Erythroblast (primary cell): ENCODE measurements at places on chromosomes 4 and X.
A peak's percentile ranks its signal among the peaks of the same experiment; 100 is the strongest.

GRCh38 chr4:1579901-1580691, 104.0 kb downstream of the FAM53A start:
- peak; percentile 96 for DNase-seq

GRCh38 chrX:32673193-32673592, 538.2 kb downstream of the DMD start:
- DNase-seq = no peak

- peak; percentile 42 for DNase-seq
Measured at GRCh38 chrX:47191331-47191730, 2.3 kb upstream of the UBA1 start.

- DNase-seq = peak; percentile 47
Measured at GRCh38 chr4:114694770-114695169, 96.2 kb downstream of the UGT8 start.

GRCh38 chr4:8427262-8427661, 13.3 kb downstream of the ACOX3 start:
- DNase-seq = no peak

DNA sequence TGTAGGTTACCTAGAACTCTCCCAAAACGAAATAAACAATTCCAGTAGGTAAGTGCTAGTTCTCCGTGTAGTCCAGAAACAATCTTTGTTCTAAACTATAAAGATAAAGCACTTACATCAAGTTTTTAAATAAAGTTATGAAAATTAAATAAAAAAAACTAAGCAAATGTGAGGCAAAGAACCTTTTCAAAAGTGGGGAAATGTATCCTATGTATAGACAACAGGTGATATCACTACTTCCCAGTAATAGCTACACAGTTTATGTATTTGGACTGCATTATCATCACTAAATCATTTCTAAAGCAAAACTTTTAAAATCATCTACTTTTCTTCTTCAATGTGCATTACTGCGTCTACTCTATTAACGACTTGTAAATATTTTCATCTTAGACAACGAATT, 2.0 kb downstream of the YTHDC1 start:
- no peak for DNase-seq

DNA sequence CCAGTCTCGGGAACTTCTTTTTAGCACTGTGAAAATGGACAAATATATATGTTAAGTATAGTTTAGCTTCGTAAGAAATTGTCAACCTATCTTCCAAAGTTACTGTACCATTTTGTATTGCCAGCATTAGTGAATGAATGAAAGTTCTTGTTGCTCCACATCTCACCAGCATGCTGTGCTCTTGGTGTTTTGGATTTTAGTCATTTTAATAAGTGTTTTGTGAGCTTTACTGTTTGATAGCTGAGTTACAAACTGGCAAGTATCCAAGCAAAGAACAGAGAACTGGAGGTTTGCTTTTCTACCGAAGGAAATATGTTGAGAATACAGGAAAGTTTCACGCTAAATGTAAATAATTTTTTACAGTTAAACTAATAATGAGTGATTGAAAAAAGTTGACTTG, 33.0 kb downstream of the SNCA start:
- no peak for DNase-seq

GRCh38 chr4:4326166-4326565, 36.1 kb downstream of the ZBTB49 start:
- no peak for DNase-seq

GRCh38 chrX:130896026-130896425, 7.0 kb downstream of the ENOX2 start:
- no peak for DNase-seq
